ENCODE measurements at places on chromosomes 2 and 18.

- DNase-seq = no peak
These were observed 54.4 kb upstream of the B3GNT7 start for GRCh38 chr2:231341100-231341499.

DNA sequence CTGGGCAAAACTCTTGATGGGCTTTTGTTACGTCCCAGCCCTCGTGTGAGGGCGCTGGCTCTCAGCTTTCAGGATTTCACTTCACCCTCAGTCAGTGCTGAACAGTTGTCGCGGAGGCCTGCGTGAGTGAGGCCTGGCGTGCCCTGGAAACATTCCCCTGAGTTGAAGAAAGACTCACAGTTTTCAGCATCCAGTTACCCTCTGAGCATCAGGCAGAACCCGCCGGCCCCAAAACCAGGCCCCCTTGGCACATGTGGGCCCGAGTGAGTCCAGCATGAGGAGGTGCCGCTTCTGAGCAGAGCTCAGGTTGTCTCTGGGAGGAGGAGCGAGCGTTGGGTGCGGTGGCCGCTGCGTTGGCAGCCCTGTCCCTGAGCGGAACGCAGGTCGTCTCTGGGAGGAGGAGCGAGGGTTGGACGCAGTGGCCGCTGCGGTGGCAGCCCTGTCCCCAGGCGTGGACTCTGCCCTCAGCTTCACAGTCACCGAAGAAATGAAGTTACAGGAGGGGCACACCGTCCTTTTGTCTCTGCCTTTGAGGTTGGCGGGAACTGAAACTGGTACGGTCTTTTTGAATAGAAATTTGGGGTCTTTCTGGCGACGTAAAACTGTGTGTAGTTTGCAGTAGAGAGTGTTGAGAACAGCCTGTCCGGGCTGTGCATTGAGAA lies at the start of gene NEU4:
NEU4 (plus strand) TSS at position 473 of the 662 bp plus-strand sequence. CDS start 5,292 bp downstream, outside the sequence.
- DNase-seq = no peak

DNA sequence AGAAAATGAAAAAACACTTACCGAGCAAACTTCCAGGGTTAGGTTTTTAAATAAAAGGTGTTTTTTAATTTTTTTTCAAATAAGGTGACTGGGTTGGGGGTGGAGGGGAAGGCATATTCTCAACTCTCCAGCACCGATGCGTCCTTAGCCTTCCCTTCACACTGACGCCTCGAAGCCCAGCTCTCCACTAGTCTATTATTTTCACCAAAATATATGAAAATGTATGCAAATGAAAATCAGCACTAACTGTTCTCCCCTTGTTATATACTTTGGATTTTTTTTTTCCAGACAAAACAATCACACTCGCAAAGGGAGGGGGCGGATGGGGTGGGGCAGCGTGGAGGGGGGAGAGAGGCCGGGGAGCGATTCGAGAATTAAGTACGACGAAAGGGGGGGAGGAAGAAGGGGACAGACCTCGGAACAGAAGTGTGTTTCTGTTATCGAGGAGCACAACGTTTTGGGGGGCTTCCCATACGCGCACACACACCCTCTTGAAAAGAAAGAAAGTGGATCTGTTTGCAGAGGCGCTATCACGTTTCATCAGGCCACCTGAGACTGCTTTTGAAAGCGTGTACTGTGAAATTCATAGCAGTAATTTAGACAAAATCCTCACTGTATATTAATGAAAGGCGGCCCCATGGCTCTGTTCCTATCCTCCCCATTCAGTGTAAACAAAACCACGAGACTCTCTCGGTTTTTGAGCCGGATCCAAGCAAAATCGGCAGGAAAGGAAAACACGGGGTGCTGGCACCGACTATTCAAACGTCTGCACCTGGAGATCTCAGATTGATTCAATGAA lies 2.4 kb upstream of the POU3F3 start:
- no peak for DNase-seq

DNA sequence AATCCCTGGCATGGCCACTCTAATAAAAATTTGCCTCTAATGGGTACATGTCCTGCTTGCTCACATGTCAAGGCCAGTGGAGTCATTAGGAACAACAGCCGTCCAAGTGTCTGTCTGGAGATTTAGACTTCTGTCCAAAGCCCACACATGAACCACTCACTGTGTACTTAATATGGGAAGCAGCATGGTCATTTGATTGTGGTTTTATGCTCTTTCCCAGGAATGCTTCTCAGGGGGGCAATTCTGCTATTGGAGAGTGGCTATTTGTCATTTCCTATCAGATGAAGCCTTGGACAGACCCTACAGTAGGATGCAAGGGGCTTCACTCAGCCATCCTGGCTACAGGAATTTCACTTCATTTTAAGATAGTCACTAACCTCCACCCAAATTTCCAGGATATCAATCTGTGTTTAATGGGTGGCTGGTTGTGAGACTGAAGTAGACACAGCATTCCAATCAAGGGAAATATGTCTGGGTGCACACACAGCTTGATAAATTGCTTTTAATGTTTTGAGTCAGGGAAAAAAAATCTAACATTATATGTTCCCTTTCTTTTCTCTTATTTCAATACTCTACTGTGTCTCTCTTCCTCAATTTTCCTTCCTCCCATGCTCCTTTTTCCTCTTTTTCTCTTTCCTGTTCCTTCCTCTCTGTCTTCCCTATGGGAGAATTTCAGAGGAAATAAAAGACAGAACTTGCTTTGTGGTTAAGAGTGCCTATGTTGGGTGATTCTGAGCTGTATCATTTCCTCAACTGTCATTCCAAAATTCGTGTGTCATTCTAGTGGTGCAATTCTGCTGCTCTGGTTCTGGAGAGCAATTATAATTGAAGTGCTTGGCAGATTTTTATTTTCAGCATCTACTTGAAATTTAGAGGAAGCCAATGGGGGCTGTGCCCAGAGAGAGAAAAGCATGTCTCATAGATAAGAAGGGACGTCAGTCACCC lies 320.1 kb downstream of the OSR1 start:
- no peak for DNase-seq

GRCh38 chr2:110677080-110677479 lies 783 bp downstream of the BUB1 start:
- no peak for DNase-seq

DNA sequence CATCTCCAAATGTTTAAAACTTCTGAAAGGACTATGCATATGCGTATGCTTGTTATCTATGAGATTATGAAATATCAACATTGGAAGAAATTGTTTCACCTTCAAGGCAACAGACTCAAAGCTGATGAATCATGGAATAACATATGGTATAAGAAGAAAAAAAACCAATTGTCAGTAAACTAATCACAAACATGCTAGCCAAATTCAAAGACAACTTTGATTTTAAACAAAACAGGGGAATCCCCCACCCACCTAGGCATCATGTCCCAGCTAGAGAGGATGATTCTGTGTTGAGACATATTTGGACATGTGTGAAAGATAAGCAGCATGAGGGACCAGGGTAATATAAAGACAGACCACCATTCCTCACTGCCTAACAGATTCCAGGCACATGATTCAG lies 147.7 kb downstream of the WDPCP start:
- DNase-seq = no peak

GRCh38 chr2:168114619-168115018 lies 132.8 kb downstream of the STK39 start:
- DNase-seq = no peak

GRCh38 chr2:1625281-1626001 lies 118.9 kb downstream of the PXDN start:
- no peak for DNase-seq

GRCh38 chr2:110888411-110888810 lies 156.0 kb downstream of the ACOXL start:
- no peak for DNase-seq

- no peak for DNase-seq
These were observed 192.0 kb downstream of the PARD3B start for GRCh38 chr2:204737296-204737695.

DNA sequence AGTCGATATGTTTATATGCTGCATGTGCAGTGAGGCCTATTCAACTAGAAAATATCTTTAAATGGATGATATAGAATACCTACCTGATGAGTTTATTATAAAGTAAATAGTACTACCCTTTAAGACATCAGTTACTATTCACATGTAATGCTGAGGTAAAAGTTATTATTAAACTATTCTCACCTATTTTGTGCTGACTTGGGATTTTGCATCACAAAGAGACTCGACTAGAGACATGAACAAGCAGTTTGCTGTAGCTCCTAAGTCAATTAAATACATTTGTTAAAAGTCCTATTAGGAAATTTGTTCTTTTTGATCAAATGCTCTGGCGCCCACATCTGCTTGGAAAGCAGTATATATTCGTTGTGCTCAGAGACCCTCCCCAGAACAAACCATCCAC lies 164.1 kb downstream of the CCDC85A start:
- no peak for DNase-seq

- DNase-seq = no peak
These were observed 27.5 kb downstream of the RAMP1 start for GRCh38 chr2:237886685-237887481.

DNA sequence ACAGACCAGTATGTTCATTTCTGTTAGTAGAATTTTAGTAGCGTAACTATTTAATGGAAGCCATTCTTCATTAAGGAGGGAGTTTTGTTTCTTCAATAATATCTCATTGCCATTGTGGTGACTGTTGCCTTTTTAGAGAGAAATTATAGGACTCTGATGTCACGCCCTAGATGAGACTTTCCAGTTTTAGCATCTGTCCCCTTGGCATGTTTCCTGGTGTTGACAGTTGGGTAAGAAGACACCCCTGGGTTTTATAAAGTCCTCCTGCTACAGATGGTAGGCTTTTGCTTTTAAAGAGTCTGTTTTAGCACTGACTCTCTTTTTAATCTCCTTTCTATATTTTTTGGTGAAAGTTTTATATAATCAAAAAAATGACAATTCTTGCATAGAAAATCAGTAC lies 41.9 kb downstream of the KCNJ3 start:
- no peak for DNase-seq

DNA sequence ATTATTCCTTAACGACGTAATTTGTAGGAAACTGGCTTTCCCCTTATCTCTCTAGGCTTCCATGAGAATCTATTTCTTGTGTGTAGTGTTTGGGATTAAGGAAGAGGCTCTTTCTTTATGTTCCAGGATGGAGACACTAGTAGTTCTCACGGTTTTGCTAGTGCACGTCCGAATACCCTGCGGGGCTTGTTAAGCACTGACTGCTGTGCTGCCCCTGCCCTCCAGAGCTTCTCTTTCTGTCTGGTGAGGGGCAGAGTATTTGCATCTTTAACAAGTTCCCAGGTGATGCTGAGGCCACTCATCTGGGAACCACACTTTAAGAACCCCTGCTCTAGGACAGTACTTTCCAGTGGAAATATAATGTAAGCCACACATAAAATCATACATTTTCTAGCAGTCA lies 76.4 kb downstream of the SPATS2L start:
- no peak for DNase-seq

DNA sequence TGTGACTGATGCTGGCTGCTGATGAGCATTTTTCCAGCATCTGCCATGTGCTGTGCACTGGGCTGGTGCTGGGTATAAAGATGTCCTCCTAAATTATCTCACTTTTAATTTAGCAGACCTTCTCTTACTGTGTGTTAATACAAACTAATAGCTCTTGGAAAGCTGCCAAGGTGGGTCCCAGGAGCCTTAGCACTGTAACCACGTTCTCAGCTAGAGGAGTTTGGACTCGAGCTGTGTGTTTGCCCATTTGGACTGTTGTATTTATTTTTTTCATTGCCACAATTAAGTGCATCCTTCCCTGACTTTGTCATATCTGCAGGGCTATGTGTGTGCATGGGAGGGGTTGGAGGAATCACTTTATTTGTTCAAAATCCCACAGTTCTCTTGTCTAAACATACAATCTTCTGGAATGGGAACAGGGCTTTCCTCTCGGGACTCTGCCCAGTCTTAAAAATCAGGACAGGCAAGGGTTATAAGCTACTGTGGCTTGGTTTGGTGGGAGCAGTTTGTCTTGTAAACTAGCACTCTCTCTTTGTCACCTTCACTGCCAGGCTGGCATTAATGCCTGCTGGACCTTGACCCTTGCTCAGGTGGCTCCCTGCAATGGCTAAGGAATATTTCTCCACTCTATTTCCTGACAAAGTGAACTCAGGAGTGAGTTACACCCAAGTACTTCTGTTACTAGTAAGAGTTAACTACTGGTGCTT lies 129.7 kb upstream of the MGAT5 start:
- no peak for DNase-seq

DNA sequence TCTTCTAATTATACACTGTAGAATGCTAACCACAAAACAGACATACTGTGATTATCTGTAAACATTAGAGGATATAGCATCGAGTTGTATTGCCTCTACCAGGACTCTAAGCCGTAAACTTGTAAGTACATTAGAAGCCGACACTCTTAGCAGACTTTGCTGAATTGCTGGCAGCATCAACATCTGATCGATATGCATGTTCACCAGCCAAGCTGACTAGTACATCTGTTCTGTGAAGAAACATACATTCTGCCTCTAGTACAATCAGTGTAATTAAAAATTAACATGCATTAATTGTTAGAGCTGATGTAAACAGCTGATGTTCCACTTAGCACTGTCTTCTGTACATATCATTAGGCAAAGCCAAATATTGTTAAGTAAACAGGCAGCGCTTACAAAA lies 502.2 kb downstream of the NR4A2 start:
- DNase-seq = no peak

Measured in stimulated activated CD8-positive, alpha-beta memory T cell treated with anti-CD3 and anti-CD28 coated beads, Interleukin-15, amount 100 ng/mL, for 24 hours (primary cell).